ENCODE measurements at places on chromosomes 5 and 9.

DNA sequence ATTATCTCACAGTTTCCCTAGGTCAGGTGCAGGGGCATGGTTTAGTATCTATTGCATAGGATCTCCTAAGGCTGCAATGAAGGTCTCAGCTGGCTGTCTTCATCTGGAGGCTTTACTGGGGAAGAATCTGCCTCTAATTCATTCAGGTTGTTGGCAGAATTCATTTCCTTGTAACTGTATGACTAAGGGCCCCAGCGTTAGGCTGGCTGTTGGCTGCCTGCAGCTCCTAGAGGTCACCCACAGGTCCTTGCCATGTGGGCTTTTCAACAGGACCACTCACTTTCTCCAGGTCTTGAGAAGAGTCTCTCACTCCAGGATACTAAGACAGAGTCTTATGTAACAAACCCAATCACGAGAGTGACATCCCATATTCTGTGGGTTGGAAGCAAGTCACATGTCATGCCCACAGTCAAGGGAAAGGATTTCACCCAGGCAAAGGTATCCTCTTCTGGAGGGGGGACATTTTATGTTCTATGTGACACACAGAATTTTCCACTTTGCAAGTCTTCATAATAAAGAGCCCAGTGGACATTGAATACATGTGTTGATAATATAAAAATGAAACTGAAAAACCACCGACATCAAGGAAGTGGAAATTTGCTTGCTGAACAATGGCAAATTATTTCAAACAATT is 38.2 kb downstream of the HMHB1 start:
- DNase-seq, result peak; percentile 39

- DNase-seq, result peak; percentile 49
These were observed 173.9 kb downstream of the AOPEP start for GRCh38 chr9:94900222-94901018.

- no peak for DNase-seq
These were observed 454.1 kb downstream of the ARHGEF28 start for GRCh38 chr5:74079971-74080556.

GRCh38 chr9:95740217-95741004 is 135.1 kb upstream of the ERCC6L2 start:
- no peak for DNase-seq

GRCh38 chr9:82781921-82782392 is 281.0 kb downstream of the RASEF start:
- DNase-seq, result no peak

- no peak for DNase-seq
These were observed 596 bp downstream of the IRF1 start for GRCh38 chr5:132489871-132490483.

GRCh38 chr5:139745132-139745799 is 50.3 kb upstream of the PSD2 start:
- DNase-seq, result peak; percentile 98

DNA sequence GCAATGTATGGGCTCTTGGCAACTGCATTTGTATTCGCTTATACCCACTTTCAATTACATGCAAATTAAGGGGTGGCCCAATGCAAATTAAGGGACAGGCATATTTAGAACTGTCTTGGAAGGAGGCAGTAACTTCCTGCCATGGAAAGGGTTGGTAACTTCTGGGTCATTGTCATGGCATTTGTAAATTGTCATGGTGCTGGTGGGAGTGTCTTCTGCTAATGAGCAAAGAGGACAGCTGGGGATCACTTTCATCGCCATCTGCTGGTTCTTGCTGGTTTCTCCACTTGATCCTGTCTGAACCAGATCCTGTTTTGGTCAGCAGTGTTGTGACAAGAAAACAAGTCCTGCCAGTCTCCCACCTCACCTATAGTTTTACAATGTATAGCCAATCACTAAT is 23.3 kb upstream of the UGT3A2 start:
- peak; percentile 55 for DNase-seq

GRCh38 chr5:167995844-167996425 is 295.5 kb upstream of the WWC1 start:
- no peak for DNase-seq

- DNase-seq, result no peak
These were observed 97.7 kb upstream of the HCN1 start for GRCh38 chr5:45793638-45794532.

DNA sequence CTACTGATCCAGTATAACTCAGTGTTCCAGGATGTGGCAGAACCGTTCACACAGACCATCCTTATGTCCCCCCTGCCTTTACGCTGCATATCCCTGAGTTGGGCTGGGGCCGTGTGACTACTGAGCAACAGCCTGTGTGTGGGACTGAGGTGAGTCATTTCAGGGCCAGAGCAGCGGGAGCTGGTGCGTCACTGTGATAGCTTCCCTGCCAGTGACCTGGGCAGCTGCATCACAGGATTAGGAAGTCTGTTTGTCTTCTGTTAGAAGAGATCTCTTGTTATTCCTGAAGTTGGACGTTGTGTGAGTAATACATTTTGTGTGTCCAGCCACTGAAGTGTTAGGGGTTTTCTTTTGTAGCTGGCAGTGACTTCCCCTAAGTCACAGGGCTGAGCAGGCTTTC is 35.6 kb downstream of the TPPP start:
- DNase-seq, result peak; percentile 79

DNA sequence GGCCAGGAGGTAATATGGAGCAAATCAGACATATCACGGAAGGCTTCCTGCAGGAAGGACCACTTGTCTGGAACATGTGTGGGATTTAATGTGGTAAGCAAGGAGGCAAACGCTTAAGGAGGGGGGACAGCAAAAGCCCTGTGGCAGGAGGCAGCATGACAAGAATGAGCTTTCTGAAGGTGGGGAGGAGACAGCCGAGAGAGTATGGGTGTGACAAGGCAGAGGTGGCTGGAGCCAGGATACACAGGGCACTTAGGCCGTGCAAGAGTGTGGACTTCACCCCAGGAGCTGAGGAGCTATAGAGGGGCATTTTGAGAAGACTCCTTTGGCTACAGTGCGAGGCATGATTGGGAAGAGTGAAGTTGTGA is 14.4 kb upstream of the S1PR3 start:
- DNase-seq, result no peak

GRCh38 chr9:117470455-117470854 is 55.6 kb upstream of the ASTN2 start:
- no peak for DNase-seq

DNA sequence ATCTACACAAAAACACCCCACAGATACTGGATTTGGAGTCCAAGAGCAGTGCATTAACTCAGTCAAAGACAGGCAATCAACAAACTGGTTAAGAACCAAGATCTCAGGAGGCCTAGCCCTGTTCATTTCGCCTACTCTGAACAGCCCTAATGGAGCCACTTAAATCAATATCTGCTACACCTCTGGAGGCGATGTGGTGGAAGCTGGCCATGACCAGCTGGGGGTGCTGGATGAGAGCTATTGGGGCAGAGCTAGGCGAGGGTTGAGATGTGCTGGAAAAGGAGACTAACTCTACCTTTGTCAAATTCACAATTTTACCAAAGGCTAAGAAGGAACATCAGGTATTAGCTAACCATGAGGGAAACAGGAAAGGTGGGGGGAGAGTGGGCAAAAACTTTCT is 23.3 kb upstream of the ARSB start:
- DNase-seq, result no peak

GRCh38 chr5:62190173-62190572 is 115.8 kb upstream of the KIF2A start:
- no peak for DNase-seq

- no peak for DNase-seq
These were observed 653.8 kb upstream of the RIOK2 start for GRCh38 chr5:97836816-97837215.

GRCh38 chr5:41754857-41755256 is 115.4 kb downstream of the OXCT1 start:
- DNase-seq, result peak; percentile 16

DNA sequence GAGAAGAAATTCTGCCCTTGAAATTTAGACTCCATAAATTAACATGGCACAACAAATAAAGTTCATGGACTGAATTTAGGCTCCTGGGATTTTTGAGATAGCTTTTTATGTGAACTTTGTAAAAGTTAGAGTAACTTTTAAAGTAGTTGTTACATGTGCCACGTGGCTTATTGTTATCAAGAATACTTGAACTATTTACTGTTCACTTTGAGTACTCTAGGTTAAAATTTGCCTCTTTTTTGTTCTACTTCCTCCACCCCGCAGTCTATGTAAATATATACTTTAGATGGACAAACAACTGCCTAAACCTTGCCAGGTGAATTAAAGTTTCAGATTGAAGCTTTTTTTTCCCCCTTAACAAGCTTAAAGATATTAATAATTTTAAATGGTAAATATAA is 457.9 kb downstream of the RAB3C start:
- no peak for DNase-seq

DNA sequence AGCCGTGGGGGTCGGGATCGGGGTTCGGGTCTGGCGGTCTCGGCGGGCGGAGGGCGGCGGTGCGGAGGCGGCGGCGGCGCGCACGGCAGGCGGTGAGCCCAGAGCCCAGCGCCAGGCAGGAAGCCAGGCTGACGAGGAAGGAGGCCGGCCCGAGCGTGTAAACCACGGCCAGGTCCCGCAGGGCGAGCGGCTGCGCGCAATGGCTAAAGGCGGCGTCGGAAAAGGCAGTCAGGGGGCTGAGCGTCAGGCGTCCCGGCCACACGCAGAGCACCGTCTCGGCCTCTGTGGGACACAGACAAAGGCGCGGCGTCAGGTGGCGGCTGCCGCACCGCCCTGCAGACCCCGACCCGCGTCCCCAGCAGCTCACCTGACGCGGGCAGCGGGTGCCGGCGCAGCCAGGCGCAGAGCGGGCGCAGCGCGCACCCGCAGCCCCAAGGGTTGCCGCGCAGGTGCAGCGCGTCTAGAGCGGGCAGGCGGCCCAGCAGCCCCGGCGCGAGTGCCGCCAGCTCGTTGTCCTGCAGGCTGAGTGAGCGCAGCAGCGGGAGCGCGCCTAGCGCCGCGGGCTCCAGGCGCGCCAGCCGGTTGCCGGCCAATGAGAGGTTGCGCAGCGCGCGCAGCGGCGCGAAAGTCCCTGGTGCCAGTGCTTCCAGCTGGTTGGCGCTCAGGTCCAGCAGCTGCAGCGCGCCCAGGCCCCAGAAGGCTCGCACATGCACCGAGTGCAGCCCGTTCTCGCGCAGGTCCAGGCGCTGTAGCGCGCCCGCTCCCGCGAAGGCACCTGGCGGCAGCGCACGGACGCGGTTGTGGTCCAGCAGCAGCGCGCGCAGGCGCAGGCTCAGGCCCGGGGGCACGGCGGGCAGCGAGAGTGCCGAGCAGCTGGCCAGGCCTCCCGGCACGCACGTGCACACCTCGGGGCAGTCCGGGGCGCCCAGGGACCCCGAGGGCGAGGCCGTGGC is 671 bp downstream of the LRRC26 start:
- DNase-seq, result peak; percentile 64

DNA sequence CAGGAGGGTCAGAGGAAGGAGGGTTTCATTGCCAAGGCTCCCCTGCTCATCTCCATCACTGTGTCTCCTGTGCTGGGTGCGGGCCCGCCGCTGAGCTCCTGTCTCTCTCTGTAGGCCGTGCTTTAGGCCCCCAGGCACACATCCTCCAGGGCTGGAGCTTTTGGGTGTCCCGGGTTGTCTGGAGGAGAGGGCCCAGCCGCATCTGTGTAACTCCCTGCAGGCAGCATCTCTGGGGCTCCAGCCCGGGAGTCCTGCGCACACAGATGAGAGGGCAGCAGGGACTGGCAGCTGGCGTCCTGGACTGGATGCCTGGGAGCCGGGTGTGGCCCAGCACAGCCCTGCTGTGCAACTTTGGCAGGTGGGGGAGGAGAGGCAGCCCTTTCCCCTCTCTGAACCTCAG is 40.2 kb downstream of the LRSAM1 start:
- no peak for DNase-seq

DNA sequence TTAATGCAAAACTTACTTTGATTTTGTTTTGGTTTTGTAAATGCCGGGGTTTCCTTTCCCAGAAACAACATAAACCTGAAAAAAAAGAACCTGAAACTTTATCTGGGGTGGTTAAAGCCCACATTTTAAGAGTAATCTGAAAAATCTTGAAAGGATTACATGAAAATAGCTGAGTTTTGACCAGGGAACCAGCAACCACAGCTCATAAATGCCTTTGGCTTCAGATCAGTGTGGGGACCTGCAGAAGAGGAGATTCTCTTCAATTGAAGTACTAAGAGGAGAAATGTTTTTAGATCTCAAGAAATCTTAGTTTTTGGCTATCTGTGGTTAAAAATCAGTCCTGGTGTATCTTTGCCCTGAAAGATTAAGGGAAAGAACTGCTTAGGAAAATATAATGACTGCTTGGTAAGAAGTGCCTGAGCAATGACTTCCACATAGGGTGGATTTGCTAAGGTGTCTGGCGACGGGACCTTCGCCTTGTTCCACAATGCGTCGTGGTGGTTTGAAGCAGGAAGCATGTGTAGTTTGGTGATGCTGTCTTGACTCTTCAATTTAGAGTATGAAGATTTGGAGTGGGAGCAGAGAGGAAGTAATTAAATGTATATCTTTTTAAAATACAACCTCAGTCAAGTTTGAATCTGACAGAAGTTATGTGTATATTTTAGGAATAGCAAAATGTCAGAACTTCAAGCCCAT is 186.5 kb downstream of the MAN2A1 start:
- DNase-seq, result no peak

DNA sequence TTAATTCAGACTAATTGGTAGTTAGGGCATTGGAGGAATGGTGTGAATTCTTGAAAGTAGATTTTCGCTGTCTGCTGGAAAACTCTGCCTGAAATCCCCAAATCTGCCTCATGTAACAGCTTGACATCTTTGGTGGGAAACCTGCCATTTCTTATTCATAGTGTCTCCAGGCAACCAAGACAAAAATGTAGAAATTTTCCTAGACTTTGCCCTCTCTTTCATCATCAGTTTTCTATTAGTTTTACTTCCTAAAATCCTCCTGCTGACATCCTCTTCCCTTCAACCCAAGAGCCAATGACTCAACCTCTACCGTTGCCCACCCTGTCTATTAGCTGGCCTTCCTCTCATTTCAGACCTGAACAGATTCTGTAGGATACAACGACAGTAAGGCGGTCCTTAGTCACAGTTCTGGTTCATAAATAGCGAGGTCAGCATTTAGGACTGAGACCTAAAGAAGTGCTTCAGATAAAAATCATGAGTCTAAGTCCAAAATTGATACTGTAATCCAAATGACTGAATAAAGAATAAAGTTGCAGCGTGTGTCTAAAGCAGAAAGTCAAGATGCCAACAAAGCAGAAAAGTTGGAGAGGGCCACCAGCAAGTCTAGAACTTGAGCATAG is 133.9 kb downstream of the MUSK start:
- DNase-seq, result no peak
